ENCODE measurements at places on chromosomes 11 and 22.

DNA sequence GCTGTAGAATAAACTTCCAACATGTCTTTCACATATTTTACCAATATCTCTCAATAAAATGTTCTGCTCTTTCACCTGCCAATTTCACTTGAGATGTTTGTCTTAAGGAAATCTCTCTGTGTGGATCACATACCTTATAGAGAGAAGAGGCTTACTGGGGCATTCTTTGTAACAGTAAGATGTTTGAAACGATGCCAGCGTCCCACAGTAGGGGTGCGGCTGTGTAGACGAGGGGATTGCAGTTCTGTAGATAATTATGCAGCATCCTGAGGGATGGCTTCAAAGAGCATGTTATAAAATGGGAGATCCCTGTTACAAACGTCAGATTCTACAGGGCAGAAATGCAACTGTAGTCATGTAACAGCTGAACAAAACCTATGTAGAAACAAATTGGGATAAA, 200.0 kb downstream of the TBC1D22A start:
- no peak for DNase-seq

DNA sequence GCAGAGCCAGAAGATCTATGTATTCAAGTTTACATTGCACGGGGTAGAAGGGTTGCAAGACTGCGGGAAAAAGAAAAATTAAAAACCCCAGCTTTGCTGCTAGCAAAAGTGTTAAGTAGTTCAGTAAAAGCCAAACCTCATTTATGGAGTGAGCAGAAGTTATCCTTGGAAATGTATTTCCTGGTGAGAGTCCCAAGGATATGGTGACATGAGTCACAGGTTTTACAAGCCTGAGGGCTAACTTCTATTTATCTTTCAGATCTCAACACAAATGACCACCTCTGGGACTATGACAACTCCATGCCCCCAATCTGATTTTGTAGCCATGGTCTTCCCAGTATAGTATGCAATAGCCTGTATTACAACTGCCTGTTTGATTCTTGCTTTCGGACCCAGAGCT, 26.1 kb downstream of the ABTB2 start:
- DNase-seq, result no peak

DNA sequence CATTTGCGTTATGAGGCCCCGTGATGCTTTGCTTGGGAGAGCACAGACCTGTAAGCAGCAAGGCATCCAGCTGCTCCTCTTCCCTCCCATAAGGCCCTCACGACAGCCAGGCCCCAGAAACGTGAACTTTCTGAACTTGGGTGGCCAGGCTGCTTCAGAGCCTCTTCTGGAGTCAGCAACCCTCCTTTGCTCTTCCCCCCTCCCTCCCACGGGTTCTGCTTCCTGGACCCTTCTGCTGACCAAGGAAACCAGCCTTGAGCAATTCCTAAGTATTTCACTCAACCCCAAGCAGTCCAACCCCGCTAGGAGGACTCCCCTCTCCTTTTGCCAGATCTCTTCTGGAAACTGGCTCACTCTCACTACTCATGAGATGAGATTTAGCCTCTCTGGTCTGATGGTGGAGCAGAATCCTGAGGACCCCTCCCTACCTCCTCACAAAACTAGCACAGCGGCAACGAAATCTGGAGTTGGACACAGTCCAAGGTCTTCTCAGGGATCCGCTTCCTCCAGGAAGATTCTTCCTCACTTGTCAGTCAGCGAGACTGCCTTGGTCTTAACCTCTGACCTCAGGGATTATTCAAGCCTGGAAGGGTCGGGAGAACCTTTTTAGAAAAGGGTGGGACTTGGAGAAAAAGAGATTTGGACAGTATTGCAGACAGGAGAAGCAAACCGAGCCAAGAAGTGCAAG, 86.2 kb downstream of the UBASH3B start:
- no peak for DNase-seq

DNA sequence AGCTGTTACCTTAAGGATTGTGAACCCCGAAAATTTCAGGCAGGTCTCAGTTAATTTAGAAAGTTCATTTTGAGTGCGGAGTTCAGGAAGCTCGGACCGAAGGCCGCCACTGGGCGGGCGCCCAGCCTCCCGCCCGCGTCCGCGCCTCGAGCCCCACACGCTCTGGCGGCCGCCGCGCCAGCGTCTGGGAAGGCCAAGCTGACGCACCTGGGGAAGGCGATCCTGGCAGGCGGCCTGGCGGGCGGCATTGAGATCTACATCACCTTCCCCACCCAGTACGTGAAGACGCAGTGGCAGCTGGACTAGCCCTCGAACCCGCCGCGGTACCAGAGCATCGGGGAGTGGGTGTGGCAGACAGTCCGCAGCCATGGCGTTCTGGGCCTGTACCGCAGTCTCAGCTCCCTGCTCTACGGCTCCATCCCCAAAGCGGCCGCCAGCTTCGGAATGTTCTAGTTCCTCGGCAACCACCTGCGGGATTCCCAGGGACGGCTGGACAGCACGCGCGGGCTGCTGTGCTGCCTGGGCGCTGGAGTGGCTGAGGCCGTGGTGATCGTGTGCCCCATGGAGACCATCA, 79.5 kb downstream of the CCDC83 start:
- DNase-seq, result no peak

GRCh38 chr11:71078482-71078881, 173.9 kb downstream of the SHANK2 start:
- no peak for DNase-seq

GRCh38 chr11:18853086-18853720, 61.6 kb upstream of the PTPN5 start:
- peak; percentile 22 for DNase-seq

DNA sequence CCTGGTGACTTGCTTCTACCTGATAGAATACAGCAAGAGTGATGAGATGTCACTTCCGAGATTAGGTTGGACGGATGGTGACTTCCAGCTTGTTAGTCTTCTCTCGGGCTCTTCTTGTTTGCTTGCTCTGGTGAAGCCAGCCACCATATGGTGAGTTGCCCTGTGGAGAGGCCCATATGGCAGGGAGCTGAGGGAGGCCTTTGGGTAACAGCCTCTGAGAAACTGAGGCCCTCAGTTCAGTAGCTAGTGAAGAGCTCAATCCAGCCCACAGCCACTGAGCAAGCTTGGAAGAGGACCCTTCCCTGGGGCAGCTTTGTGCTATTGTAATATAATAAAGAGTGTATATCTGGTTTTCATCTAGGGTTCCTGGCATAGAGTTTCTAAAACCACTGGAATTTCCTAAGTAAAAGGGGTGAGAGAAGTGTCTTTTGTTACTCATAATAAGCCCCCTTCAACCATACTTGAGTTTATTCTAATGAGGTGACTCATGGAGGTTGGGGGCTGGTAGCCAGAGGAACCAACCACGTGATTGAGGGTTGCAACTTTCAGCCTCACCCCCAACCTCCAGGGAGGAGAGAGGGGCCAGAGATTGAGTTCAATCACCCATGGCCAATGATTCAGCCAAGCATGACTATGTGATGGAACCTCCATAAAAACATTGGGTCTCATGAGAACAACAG, 8.0 kb upstream of the TPCN2 start:
- no peak for DNase-seq

GRCh38 chr11:133024301-133024700, 508.0 kb downstream of the OPCML start:
- DNase-seq, result no peak

Measured in HEK293T (cell line).